ENCODE measurements at places on chromosomes 1 and 21.

DNA sequence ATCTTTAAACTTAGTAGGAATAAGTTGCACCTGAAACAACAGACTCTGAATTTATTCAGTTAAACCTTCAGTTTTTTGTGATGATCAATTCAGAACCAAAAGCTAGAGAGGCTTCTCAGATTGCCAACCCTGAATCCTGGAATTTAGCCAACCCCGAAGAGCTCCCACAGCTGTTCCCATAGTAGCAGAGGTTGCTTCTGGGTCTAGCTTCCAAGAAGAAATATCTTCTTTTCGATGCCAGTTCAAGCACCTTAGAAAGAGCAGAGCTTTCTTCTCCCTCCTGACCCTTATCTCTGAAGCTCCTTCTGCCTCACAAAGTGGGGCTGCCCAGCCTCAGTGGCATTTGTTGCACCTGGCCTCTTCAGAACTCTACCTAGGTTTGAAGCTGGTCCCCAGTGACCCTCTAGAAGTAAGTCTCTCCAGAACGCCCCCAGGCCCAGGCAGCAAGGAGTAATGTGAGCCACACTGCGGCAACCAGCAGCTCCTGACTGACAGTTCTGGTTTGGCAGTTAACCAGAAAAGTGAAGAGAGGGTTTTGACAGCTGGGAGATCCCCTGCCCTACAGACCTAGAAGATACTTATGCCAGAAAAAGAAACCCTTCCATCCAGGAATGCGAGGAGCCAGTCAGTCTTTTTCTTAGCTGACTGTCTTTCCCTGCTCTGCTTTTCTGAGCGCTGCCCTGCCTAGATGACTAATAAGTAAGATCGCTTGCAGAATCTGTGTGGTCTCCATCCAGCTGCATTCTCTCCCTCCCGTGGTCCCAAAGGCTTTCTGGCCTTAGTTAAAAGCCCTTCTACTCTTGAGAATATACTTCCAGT is 165.9 kb downstream of the ADGRL4 start:
- no peak for DNase-seq

DNA sequence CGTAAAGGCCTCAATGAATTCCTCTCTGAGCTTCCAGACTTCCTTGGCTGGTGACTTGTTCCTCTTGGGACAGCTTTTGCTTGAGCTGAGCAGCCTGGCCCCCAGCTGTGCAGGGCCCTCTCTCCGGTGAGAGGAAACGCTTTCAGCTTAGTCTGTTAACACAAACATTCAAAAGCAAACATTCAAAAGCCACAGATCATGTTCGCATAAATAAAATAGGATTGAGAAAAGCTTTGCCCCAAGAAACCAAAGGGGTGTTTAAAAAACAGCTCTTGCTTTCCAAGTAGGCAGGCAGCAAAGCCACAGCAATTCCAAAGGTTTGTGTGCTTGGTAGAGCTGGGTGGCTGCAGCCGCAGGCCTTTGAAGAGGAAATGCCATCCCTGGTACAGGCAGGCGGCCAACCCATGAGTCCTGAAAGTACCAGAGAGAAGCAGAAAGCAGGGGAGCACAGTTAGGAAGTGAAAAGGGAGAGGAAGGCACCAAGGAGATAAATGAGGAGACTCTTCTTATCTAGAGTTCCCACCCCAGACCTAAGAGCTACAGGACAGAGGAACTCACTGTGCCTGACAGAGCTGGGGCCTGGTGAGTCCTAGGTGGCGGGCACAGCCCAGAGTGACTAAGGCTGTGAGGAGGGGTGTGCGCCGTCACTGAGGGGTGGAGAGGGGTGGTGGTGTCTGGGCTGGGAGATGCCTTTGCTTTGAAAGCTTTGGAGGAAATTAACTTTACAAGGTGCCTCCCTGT is 48.4 kb downstream of the CCN1 start:
- no peak for DNase-seq

DNA sequence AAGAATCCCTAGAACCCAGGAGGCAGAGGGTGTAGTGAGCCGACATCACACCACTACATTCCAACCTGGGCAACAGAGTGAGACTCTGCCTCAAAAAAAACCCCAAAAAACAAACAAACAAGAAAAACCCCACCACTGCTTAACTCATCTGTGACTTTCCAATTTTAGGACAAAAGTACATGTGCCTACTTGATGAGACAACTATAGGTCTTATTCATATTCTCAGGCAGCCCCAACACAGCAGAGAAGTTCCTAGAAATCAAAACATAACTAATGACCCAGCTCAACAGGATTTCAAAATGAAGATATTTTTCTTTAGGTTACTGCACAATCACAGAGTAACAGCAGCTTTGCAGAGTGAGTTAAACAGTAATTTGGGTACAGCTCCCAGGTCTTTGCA is 26.4 kb downstream of the TIAM1 start:
- DNase-seq = no peak

GRCh38 chr1:178875936-178876335 is 5.1 kb upstream of the ANGPTL1 start:
- DNase-seq = no peak

DNA sequence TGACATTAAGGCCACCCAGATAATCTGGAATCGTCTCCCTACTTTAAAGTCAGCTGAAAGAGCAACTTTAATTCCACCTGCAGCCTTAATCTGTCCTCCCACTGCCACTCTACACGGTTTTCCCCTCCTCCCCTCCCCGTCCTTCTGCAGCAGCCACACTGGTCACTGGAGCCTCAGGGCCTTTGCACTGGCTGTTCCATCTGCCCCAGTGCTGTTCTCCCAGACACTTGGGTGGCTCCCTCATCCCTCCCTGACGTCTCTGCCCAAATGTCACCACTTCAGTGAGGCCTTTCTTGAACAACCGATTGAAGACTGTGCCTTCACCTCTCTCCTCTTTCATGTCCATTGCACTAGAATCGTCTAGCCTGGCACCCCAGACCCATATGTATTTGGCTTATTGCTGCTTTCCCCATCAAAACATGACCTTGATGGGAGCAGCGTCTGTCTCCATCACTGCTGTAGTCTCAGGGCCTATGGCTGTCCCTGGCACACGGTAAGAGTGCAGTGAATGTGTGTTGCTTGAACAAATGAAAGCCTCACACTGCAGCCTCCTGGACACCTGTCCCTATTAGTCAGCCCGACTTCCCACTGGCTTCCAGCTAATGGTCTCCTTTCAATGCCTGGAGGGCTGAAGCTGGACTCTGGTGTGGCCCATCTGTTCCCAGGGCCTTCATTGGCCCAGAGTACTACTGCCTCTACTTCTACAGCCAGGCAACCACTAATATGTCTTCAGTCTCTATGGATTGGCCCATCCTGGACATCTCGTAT is 10.6 kb upstream of the PRDM16 start:
- DNase-seq = no peak

Measured in activated CD4-positive, CD25-positive, alpha-beta regulatory T cell treated with anti-CD3 and anti-CD28 coated beads, Interleukin-2, amount 50 U/mL, for 72 hours (primary cell).